Sigmoid colon (tissue), 7 donors: ENCODE measurements at places on chromosomes 2 and 18. TPM values are rescaled to one million over a fixed set of nuclear protein-coding genes. Genes with fewer than 3 reads are reported as not detected.

KCNG2 gene
- 0.15 TPM for polyA plus RNA-seq

QPCT gene
- polyA plus RNA-seq: 2.5 TPM

AFTPH gene
- 52.3 TPM for polyA plus RNA-seq

RAB6C gene
- not detected for polyA plus RNA-seq

MYO7B gene
- polyA plus RNA-seq: 67.9 TPM

ERMN gene
- not detected for polyA plus RNA-seq

HES6 gene
- 52.3 TPM for polyA plus RNA-seq

CD8B2 gene
- polyA plus RNA-seq: 1.5 TPM

PLA2R1 gene
- 1.8 TPM for polyA plus RNA-seq

FHOD3 gene
- polyA plus RNA-seq: 1.2 TPM

GAL3ST2 gene
- polyA plus RNA-seq: 3.0 TPM

NTSR2 gene
- polyA plus RNA-seq: 0.04 TPM

TTN gene
- 0.90 TPM for polyA plus RNA-seq

TUBA4B gene
- not detected for polyA plus RNA-seq

GBX2 gene
- polyA plus RNA-seq: not detected

SERPINB13 gene
- not detected for polyA plus RNA-seq

- DNase-seq: no peak
These were observed 3.5 kb upstream of the B3GNT7 start for GRCh38 chr2:231391981-231392380.

DNA sequence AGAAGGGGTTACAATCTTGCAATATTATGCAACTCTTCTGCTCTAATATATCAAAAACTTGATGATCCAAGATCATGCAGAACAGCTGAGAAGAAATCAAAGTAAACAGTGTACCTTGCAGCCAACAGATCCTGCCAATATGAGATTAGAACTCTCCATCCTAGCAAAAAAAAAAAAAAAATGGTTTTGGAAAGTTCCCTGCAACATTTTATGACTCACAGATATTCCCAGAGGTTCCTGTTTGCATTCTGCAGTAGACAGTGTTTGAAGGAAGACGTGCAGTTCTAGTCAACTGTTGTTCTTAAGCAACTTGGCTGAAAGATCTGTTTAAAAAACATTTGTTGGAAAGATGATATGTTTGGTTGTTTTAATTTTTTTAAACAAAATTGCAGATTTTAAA lies 103.6 kb upstream of the WDR75 start:
- DNase-seq: no peak

- DNase-seq: no peak
These were observed 183.1 kb upstream of the PIK3C3 start for GRCh38 chr18:41771973-41772372.

- DNase-seq: no peak
These were observed 32.4 kb downstream of the IL18R1 start for GRCh38 chr2:102387763-102388546.

DNA sequence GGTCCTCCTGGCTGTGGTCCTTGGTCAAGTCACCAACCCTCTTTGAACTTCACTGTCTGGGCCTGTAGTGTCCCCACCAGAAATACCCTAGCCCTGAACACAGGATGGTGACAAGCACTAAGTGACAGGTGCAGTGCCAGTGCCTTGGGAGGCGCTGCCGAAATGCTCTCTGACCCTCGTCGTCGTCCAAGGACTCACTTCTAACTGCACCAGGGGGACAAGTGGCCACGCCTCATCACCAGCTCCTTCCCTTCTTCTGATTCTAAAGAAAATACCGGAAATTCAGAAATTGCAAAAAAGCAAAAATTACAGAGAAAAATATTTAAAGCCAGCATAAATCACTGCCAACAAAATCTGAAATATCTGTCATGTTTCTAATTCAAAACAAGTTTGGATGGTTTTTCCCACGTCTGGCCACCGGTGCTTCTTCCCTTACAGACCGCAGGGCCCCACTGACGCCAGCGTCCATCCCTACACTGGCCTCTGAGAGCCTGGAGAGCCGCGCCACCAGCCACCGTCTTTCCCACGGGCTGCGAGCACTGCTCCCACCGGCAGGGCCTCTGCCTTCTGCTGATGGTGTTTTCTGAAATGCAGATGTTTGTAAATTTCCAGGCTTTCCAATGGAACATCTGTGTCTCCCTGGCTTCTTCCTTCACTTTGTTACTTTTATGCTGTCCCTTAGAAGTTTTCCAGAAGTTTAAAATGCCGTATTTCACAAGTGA lies 37.4 kb upstream of the GPC1 start:
- peak; percentile 64 for DNase-seq

DNA sequence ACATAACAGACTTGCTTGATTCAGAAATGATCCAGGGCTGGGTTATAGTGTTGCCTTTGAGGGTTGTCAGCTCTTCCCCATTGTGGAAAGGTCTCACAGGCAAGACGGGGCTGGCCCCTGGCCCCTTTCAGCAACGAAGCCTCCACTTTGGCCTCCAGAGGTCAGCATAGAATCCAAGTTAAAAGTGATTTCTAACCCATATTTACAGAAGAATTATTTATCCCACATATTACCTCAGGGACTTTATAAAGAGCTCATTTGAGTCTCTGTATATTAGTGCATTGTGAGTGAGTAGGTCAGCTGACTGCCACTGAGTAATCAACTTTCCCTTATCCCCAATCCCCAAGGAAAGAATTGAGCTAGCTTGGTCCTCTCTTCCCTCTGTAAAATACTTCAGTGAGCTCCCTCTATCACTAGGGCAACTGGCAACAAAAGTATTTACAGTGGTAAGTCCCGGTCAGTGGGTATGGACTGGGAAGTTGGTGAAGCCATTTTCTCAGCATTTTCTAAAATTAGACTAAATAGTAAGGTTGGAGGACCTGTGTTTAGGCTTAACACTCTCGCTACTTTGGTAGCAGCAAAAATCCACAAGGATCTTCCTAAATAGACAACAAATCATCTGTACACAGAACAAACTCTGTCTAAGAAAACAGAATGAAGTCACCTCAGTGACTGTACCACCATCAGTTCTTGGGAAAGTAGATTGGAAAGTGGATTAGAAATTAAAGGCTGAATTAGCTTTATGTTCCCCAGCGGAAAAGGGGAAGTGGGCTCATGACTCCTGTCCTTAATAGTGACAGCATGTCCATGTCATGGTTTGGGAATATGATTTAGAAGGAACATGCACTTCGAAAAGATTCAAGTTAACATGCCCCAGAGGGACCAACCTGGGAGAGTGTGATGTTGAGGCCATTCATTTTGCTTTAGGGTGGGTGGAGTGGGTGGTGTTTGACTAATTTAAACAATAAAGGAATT lies 171.0 kb upstream of the SIX3 start:
- no peak for DNase-seq

DNA sequence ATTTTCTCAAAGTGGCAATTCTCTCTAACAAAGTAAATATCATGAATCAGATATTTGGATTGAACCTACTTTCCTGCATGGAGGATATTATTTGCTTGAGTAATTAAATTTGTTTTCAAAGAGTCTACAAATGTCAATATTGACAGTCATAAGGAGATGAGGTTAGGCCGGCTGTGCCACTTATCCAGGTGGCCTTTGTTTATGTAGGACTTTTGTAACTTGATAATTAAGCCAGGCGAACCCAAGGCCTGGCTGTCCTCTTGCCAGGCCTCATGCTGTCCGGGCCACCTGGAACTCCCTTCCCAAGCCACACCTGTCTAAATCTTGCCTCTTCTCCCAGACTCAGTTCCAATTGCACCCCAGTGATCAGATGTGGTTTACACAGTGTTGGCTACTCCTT lies 255.2 kb downstream of the ACKR3 start:
- no peak for DNase-seq

- DNase-seq: no peak
These were observed 442.2 kb upstream of the SETBP1 start for GRCh38 chr18:44238454-44238853.

GRCh38 chr2:128721096-128721495 lies 402.4 kb upstream of the HS6ST1 start:
- no peak for DNase-seq

GRCh38 chr2:183070942-183071844 lies 7.4 kb upstream of the DUSP19 start:
- DNase-seq: no peak

- DNase-seq: no peak
These were observed 177.9 kb upstream of the SLC14A2 start for GRCh38 chr18:45437366-45437765.

GRCh38 chr2:112824694-112825085 lies 11.9 kb downstream of the IL1B start:
- no peak for DNase-seq

GRCh38 chr2:169978402-169979017 lies 151.3 kb downstream of the UBR3 start:
- DNase-seq: no peak

DNA sequence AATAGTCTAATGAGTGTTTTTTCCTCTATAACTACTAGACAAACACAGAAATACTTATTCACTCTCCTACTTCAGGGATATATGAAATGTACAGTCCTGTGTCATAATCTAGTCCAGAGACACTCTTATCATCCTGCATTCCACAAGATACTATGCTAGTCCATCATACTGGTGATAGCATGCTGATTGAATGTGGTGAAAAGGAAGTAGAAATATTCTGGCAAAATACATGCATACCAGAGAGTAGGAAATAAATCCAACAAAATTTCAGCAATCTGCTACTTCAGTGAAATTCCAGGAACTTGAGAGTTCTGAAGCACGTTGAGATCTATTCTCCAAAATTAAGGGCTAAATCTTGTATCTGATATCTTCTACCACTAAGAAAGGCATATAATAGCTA lies 353.9 kb downstream of the PID1 start:
- DNase-seq: no peak

DNA sequence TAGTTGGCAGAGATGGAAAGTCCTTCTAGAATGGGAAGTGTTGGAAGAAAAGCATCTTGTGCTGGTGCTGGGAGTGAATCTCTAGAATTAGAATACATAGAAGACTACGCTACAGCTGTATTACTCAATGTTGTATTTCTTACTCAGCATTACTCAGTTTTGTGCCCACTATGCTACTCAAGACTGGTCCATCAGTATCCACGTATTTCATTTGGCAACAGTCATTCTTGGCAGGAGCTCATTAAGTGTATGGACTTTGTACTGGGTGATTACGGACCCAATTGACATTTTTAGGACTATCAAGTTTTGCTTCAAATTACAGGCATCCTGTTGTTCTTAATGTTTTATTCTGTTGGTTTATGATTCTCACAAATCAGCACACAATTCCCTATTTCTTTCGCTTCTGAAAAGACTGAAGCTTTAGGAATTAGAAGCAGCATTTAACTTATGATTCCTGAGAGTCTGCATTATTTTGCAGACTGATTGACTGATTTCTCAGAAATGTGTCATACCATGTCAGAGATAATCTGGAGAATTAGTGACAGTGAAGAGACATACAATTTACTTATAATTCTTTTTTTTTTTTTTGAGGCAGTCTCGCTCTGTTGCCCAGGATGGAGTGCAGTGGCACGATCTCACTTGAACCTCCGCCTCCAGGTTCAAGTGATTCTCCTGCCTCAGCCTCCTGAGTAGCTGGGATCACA lies 136.9 kb downstream of the MYO3B start:
- no peak for DNase-seq

DNA sequence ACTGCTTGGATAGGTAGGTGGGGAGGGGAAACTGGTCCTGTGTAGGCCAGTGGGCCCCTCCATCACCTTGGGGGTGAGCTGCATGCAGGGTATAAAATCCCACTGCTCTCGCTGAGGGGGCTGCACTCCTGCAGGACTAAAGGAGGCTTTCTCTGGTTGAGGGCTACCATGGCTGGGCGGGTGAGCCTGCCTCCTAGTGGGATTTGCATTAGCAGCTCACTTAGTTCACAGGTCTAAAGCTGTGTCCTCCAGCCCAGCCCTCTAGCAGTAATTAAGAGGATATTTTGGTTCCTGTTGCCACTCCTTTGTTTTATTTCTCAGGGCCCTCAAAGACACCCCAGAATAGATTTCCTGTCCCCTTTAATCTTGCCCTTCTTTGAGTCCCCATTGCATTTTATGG lies 24.6 kb downstream of the TMEM127 start:
- DNase-seq: peak; percentile 29

GRCh38 chr18:11391661-11392060 lies 217.7 kb upstream of the SLC35G4 start:
- no peak for DNase-seq

GRCh38 chr2:98234776-98235175 lies 111.5 kb upstream of the CNGA3 start:
- DNase-seq: no peak
